ENCODE measurements at places on chromosomes 16 and 17.

GRCh38 chr16:29698042-29698441 lies 19.1 kb downstream of the QPRT start:
- DNase-seq, result no peak

GRCh38 chr17:15516150-15516549 lies 47.1 kb downstream of the TVP23C start:
- no peak for DNase-seq

GRCh38 chr17:38852771-38853291 lies 690 bp downstream of the RPL23 start:
- no peak for DNase-seq

GRCh38 chr16:90026135-90026534 lies 6.9 kb upstream of the DBNDD1 start:
- DNase-seq, result no peak

DNA sequence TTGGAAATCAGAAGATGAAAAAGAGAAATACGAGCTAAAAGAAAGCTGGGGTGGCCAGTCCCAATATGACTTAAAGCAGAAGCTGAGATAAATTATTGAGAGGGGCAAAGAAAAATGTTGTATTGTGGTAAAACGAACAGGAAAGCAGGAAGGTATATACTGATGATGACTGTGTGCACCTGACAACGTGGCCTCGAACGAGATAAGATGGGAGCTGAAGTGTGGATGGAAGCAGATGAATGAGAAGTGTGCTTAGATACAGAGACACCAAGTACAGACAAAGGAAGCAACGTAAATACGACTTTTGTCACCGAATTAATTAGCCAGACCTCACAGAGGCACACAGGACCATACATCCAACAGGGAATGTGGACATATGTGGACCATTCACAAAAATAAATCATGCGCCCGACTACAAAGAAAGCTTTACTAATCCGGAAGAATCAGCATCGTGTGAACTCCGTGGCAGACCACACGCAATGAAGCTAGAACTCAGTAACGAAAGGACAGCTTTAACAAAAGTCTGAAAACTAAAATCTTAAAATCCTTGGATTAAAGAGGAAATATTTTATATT lies 218.7 kb downstream of the RPTOR start:
- DNase-seq, result no peak

DNA sequence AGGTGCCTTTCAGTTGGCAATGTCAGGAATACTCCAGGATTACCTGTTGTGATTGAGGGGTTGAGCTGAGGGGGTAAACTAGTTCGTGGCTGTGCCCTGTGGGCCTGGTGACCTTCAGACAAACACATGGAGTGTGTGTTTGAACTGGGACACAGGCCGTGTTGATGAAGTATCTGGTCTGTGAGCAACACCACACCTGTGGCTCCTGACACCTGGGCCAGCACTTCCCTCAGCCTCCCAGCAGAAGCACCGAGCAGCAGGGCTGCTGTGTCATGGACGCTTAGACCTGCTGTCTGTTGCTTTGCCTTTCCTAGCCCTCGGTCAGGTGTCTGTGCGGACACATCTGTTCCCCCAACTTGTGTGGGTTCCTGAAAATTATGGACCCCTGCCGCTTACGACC lies 82.9 kb downstream of the KSR1 start:
- DNase-seq, result no peak

DNA sequence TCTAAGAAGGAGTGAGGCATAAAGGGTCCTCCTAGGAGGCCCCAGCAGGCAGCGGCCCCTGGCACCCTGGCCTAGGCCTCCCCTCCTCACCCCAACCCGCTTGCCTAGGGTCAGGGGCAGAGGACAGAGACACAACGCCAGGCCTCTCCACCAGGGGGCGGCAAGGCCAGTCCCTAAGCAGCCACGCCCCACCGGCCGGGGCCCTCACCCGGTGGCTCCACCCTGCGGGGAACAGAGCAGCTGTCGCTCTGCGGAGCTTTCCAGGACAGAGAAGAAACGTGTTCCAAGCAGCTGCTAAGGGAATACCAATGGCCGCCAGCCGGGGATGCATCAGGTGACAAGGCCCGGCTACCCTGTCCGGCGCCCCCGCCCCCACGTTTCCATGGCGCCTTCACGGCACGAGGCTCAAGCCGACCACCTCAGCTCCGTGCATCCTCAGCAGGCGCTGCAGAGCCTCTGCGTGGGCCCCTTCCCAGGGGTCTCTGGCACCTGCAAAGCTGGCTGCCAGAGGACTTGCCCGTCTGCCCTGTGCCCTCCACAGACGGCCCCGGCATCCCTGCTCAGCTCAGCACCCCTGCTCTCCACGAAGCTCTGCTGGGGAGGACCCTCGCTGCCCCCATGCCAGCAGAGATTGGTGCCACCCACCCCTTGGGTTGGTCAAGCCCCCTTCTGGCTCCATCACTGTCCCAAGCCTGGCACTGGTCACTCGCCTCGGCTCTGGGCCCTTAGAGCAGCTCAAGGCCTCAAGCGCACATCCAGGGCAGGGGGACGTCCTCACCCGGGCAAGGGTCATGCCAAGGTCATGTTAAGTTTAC lies 5.6 kb downstream of the ZNF598 start:
- DNase-seq, result peak; percentile 74

- no peak for DNase-seq
Observed at GRCh38 chr16:7998789-7999453, 591.4 kb downstream of the TMEM114 start.

GRCh38 chr17:38421171-38421841 lies 7.0 kb upstream of the ARHGAP23 start:
- DNase-seq, result no peak

- DNase-seq, result no peak
Observed at GRCh38 chr17:80345321-80345720, 69.6 kb upstream of the ENDOV start.

DNA sequence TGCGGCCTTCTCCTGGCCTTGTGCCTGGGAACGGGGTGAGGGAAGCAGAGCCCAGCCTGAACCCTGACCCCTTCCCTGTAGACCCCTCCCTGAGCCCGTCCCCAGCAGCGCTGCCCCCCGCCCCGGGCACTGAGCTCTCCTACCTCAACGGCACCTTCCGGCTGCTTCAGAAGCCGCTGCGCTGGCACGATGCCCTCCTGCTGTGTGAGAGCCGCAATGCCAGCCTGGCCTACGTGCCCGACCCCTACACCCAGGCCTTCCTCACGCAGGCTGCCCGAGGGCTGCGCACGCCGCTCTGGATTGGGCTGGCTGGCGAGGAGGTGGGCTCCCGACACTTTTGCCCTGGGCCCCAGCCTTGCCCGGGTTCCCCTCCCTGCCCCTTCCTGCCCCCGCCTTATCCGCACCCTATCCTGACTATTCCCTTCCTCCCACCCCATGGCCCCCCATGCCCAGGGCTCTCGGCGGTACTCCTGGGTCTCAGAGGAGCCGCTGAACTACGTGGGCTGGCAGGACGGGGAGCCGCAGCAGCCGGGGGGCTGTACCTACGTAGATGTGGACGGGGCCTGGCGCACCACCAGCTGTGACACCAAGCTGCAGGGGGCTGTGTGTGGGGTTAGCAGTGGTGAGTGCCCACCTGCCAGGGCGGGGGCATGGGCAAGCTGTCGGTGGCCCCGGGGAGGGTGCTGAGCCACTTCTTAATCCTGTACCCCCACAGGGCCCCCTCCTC lies 62.1 kb downstream of the MRC2 start:
- DNase-seq, result no peak

GRCh38 chr17:57498443-57498842 lies 242.1 kb downstream of the MSI2 start:
- no peak for DNase-seq

GRCh38 chr17:50036455-50037261 lies 19.3 kb upstream of the ITGA3 start:
- DNase-seq, result no peak

DNA sequence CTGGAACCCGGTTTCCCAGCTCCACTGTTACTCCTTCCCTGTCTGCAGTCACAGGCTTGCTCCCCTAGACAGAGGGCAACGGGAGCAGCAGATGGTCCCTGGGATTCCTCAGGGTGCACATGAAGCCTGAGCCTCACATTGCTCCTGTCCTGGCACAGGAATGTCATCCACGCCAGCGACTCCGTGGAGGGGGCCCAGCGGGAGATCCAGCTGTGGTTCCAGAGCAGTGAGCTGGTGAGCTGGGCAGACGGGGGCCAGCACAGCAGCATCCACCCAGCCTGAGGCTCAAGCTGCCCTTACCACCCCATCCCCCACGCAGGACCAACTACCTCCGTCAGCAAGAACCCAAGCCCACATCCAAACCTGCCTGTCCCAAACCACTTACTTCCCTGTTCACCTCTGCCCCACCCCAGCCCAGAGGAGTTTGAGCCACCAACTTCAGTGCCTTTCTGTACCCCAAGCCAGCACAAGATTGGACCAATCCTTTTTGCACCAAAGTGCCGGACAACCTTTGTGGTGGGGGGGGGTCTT lies 1.6 kb upstream of the DECR2 start:
- no peak for DNase-seq

- DNase-seq, result peak; percentile 49
Observed at GRCh38 chr17:61410141-61411010, 10.7 kb downstream of the TBX2 start.

DNA sequence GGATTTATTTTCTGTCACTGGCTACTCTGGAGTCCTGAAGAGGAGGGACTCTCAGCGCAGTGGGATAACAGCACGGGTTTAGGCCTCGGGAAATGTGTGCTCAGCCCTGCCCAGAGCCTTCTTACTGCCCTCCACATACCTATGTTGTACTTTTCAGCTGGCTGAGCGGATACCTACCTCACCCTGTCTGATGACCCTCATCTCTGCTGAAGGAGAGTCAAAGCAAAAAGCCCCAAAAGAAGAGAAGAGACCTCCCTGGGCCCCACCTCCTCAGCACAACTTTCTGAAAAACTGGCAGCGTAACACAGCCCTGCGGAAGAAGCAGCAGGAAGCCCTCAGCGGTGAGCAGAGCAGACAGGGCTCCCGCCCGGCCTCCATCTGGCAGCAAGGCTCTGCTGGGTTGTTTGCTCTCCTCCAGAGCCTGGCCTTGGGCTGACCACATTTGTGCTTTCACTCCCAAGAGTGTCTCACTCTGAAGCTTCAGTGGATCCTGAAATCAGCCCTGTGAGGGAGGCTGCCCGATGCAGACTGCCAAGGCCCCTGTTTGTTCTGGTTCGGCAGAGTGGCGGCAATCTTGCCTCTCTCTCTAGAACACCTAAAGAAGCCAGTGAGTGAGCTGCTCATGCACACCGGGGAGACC lies 10.3 kb downstream of the MYCBPAP start:
- DNase-seq, result no peak

- no peak for DNase-seq
Observed at GRCh38 chr16:57266531-57267260, 17.8 kb downstream of the PLLP start.

GRCh38 chr17:48593840-48594537 lies 410 bp upstream of the HOXB5 start:
- peak; percentile 64 for DNase-seq

- DNase-seq, result no peak
Observed at GRCh38 chr17:60790205-60790604, 112.6 kb downstream of the BCAS3 start.

GRCh38 chr16:4679850-4680636 lies 13.3 kb upstream of the NUDT16L1 start:
- no peak for DNase-seq

GRCh38 chr17:81453712-81454111 lies 58.5 kb downstream of the BAHCC1 start:
- no peak for DNase-seq

DNA sequence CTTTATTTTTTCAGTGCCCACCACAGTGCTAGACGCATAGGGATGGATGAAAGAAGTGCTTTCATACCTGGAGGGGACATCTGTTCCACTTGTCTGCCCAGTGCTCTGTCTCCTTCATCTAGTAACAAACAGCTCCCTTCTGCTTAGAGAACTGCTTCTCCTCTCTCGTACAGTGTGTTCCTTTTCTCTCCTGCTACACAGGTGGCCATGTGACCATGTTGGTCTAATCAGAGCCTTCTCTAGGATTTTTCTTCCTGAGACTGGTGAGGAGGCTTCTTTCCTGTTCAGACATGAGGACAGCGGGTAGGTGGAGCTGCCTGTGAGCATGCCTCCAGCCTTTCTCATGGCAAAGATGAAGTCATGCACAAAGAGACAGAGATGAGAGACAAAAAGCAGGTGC lies 182.7 kb downstream of the TMEM132E start:
- DNase-seq, result no peak

GRCh38 chr16:85656351-85657266 lies 32.1 kb downstream of the GINS2 start:
- no peak for DNase-seq

DNA sequence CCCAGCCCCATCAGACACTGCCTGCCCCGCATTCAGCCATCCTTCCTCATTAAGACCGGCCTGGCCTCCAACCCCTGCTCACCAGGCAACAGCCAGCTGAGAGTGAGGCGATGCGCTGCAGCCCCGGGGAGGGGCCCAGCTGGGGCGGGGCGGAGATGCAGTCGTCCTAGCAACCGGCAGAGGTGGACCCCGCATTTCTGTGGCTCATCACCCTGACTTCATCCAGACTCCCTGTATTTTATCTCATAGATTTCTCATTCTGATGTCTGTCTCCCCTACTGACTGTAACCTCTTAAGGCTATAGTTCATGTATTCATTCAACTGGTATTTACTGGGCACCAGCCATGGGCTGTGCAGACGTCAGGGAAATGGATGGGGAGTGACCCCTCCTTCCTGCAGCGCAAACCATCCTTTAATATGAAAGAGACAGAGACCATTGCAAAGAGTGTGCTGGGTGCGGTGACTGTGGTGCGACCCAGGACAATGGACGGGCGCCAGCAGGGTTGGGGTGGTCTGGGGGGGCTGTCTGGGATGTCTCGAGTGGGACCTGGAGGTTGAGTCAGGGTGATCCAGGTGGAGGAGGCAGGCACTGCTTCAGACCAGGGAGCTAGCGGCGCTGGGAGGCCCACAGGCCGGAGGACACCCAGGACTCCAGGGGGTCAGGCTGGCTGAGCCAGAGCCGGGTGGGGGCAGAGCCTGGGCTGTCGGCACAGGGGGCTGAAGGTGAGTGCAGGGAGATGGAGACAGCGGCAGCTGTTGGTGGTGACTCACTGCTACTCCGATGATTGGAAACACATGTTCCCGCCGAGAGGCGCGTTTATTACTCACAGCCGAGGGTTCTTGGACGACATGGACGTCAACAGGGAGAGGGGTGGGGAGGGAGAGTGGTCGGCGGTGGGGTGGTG lies 10.5 kb upstream of the TIMP2 start:
- DNase-seq, result no peak

GRCh38 chr17:34842235-34842634 lies 119.0 kb downstream of the CCT6B start:
- DNase-seq, result no peak

GRCh38 chr16:11232852-11233726 lies 22.9 kb downstream of the SOCS1 start:
- peak; percentile 80 for DNase-seq

GRCh38 chr16:58495521-58496331 lies 4.2 kb upstream of the NDRG4 start:
- no peak for DNase-seq

GRCh38 chr16:19757762-19758595 lies 39.9 kb downstream of the IQCK start:
- DNase-seq, result no peak

DNA sequence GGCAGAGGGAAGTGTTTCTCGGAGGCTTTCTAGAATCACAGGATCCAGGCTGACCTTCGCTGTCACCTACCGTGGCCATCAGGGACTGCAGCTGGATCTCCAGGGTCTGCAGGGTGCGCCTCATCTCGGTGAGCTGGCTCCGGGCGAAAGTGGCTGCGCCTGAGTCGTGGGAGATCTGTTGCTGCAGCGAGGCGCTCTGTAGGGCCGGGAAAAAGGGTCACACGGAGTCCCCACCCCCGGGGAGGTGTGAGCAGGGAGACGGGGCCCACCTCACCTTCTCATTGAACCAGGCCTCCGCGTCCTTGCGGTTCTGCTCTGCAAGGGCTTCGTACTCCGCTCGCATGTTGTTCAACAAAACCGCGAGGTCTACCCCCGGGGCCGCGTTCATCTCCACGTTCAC lies 2.9 kb downstream of the KRT28 start:
- DNase-seq, result no peak

Data from stimulated activated CD8-positive, alpha-beta memory T cell treated with anti-CD3 and anti-CD28 coated beads, Interleukin-7, amount 100 ng/mL, for 24 hours (primary cell).